ENCODE measurements at places on chromosomes 1 and 21.

- DNase-seq: no peak
These were observed 22.4 kb upstream of the ACTN2 start for GRCh38 chr1:236663934-236664333.

- DNase-seq: peak; percentile 99
These were observed at the start of gene POU2F1 for GRCh38 chr1:167220537-167221125. POU2F1 (plus strand) TSS chr1:167220886; CDS start chr1:167220898, 12 bp downstream.

DNA sequence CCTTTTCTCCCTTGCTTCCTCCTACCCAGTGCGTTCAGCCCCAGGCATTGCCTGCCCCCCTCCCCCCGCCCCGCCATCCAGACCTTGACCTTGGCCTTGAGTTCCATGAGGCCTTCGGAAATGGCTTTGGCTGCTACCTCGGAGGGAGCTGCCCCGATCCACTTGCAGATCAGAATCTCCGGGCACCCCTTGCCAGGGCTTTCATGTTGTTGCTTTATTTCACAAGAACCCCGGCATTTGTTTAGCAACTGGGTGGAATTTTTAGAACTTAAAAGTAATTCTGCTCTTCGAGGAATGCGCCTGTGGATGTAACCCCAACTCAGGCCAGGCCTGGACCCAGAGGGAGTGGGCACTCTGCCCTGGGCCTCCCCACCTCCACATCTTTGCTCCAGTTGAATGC lies 154.1 kb upstream of the TMEM51 start:
- no peak for DNase-seq

DNA sequence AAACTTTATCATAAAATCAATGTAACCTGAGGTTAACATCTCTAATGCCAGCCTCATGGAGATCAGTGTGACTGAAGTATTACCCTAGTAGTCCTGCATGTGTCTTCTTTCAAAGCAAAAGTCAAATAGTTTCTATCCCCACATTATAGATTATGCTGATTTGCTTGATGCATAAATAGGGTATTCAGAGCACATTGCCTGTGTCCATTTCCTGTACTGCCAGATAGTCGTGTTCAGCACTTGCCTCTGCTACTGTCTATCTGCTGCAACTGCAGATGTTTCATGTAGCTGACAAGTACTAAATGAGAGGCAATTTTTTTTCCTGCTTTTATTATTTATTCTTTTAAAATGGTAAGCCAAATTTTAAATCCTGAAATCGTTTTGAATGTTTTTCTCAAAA lies 348.7 kb downstream of the CHRM3 start:
- no peak for DNase-seq

GRCh38 chr1:8653878-8654277 lies 163.6 kb downstream of the RERE start:
- no peak for DNase-seq

GRCh38 chr1:225603538-225604354 lies 49.2 kb downstream of the ENAH start:
- DNase-seq: no peak

- DNase-seq: no peak
These were observed 98.1 kb downstream of the KCTD3 start for GRCh38 chr1:215665215-215665614.

DNA sequence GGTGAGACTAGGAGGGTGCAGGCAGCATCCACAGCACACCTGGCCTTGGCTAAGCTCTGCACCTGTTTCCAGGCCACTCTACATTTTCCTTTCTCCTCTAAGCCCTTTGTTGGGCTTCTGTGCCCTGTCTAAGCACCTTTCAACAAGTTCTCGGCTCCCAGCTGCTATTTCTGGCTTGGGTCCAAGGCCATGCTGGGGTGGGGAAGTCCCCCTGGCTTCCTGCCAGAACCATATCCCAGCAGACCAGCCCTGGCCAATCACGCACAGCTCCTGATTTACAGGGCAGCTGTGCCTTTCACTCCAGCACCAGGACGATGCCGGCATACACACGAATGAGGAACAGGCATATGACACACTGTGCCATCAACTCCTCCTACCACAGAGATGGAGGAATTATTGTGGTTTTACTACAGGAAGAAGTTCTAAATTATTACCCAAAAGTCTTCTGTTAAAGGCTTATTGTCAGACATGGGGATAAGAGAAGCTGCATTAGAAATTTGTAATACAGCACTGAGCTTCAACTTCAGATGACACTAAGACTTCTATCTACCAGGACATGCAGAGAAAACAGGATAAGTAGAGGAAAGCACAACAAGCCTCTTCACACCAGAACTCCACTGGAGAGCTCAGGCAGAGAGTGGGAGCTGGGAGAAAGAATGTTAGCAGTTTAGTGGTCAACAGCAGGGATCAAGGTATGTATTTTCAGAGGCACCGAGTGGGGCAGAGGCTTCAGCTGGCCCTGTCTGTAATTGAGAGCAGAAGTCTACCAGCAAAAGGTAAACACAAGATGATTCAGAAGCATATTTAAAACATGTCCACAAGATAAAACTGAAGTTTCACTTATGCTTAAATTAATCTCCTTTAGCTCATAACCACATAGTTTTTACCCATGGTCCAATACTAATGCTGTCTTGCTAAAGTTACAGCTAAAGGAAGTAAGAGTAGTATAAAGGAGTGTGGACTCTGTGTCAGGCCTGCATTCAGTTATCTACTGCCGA lies 37.4 kb downstream of the TRIT1 start:
- peak; percentile 28 for DNase-seq

DNA sequence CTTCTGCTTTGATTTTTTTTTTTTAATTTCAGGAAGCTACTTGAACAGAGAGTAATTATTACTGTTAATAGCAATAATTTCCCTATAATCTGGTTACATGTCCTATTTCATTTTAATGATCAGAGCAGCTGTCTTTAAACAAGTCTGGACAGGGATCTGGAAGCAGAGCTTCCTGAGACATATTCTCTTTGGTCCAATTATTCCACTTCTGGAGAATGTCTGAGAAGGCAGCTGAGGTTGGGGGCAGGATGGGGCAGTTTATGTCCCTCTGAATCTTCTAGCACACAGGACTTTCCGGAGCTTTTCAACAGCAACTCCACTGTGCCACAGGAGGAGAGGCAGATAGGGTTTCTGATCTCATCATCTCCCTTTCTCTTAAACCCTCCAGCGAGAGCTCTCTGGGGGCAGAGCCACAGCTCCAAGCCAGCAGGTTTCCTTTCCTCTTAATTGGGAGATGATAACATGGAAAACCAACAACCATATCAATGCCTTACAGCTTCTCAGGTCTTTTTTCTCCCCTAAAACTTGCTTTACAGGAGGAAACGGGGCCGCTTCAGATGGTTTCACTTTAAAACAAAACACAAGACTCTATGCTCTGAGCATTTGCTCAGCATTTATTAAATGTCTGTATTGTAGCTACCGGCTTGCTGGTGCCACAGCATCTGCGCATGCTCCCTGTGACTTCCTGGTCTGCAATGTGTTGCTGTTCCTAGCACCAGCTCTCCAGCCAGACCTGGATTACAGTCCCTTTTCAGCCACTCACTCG lies 425.7 kb upstream of the USP24 start:
- DNase-seq: peak; percentile 3

GRCh38 chr1:167043752-167044488 lies 46.3 kb downstream of the GPA33 start:
- DNase-seq: peak; percentile 46

DNA sequence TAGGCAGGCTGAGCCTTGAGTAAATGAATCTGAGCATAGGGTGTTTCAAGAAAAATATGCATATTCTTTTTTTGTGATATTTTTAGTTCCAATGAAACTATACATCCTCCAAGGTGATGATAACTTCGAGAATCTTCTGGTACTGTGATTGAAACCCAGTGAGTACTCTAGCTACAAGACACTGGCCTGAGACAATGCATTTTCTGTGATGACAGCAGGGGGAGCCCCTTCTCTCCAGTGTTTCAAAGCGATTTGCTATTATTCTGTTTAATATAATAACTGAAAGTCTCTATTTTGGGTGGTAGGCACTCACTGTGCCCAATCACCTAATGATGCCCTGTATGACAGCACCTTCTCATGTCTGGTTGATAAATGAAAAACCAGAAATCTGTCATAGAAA lies 12.1 kb downstream of the IRF2BP2 start:
- DNase-seq: no peak

DNA sequence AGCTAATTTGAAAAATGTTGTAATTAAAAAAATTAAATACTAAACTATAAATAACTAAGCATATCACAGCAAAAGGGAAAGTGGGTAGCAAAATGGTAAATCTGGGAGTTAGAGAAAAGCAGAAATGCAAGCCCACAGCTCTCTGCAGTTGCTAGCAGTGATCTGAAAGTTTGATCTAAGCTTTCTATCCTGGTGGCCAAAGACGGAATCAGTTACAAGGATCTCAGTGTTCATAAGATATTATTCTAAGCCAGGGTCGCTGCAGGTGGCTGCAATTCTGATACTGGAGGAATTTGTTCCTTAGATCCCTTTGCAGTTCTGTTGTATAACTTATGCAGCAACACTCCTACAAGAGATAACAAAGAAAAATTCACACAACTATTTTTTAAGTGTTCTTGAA lies 363.7 kb downstream of the SETD4 start:
- no peak for DNase-seq

GRCh38 chr1:203638950-203639349 lies 12.3 kb downstream of the ATP2B4 start:
- no peak for DNase-seq

GRCh38 chr1:219000631-219001030 lies 173.0 kb upstream of the LYPLAL1 start:
- DNase-seq: no peak

- no peak for DNase-seq
These were observed 16.7 kb upstream of the LYST start for GRCh38 chr1:235883261-235883927.

DNA sequence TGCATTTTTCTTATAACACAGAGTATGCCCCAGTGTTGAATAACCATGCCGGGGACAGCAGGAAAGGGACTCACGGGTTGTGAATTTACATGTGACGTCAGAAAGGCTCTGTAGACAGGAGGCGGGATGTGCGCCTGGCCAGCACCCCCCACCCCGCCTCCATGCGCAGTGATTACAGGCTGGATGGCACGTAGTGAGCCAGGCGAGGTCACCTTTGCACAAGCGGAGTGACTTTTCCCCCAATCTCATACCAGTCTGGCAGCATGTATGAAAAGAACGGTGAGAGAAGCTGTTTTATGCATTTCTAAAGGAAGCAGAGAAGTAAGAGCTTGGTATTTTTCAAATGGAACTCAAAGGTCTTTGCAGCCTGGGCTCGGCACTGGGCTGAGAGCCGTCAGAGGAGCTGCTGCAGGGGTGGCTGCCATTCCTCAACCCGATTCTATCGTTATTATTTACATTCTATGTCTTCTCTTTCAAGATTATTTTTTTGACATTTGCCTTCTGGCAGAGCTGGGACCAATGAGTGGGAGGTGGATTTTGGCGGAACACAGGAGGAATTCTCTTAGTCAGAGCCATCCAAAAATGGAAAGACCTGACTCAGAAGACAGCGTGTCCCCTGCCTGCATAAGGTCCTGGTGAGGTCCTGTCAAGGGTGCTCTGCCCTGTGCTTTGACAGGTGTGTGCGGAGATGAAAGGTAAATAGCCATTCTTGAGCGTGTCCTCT lies 115.6 kb upstream of the SLC45A1 start:
- no peak for DNase-seq

DNA sequence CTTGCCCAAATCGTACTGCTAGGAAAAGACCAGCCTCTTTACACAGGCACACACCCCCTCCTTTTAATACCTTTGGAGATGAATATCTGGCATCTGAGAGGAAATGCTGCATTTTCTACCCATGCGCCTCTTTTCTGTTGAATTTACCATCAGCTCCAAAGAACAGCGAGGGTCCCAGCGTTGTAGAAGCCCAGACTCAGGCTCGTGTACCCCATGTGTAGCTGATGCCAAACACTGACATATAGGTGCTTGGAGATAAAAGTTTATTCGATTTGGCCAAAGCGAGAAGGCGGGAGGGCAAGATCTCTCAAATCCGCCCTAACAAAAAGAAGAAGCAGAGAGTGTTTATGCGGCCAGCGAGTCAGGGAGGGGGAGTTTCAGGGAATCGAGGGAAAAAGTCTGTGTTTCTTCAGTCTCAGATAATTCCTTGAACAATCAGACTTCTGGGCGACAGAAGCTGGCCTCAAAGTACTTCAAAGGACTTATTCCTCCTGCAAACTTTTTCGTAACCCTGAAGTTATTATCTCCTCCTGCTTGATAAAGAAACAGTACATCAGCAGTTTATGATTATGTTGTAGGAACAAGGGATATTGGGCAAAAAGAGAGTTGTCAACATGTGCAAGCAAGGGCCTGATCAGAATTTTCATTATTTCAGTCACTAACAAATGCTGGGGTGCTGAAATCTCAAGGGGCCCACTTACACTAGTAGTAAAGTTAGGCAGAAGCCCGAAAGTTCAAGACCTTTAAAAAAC lies 642 bp upstream of the CREG1 start:
- no peak for DNase-seq

GRCh38 chr1:154926201-154926600 lies 10.3 kb downstream of the PMVK start:
- no peak for DNase-seq

GRCh38 chr1:113980110-113980509 lies 836 bp downstream of the OLFML3 start:
- no peak for DNase-seq

DNA sequence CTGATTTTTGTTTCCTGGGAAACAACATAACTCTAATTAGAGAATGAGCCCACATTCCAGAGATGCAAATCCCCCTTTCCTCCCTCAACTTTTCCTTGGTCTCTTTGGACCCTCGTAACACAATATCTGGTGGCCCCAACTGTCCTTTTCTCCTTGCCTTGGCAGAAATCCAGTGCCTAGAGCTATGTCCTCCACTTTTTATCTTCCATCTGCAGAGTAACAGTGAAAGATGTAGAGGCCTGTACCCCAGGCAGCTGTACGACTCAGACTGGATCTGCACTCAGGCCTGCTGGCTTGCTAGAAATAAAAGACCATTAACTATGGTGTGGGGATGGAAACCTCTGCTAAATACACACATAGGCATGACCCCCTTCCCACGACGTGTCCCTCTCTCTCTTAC lies 72.0 kb downstream of the WARS2 start:
- DNase-seq: no peak

Measured in activated naive CD4-positive, alpha-beta T cell (primary cell).